Activated CD4-positive, alpha-beta T cell treated with anti-CD3 and anti-CD28 coated beads for 24 hours (primary cell): ENCODE measurements at places on chromosomes 2 and 18.

GRCh38 chr2:241375300-241375699, 19.2 kb downstream of the FARP2 start:
- DNase-seq: no peak

DNA sequence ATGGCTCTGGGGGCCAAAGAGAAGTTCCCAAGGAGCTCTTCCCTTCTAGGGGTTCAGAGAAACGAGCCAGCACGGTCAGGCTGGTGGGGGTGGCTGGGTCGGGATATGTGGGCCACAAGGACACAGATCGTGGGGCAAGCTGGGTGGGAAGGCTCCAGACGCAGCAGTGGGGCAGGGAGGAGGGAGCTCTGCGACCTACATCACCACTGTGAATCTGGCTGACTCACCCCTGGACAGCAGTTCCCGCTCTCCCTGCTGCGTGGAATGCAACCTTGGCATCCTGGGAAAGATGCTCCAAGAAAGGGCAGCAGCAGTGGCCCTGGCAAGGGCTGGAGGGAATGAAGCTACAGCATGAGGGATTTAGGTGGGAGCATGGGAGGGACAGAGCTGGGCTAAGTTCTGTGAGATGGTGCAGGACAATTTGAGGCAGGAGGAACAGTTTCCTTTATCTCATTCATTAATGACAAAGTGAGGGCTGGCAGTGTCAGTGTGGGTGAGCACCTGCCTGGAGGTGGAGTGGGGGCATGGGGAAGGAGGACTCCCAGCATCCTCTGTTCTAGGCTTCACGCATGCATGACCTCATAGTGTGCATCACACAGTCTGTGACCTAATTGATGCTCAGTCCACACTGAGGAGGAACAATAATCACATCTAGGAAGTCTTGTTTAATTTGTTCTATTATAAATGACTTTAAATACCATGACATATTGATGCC, 25.0 kb downstream of the CELF4 start:
- DNase-seq: no peak

DNA sequence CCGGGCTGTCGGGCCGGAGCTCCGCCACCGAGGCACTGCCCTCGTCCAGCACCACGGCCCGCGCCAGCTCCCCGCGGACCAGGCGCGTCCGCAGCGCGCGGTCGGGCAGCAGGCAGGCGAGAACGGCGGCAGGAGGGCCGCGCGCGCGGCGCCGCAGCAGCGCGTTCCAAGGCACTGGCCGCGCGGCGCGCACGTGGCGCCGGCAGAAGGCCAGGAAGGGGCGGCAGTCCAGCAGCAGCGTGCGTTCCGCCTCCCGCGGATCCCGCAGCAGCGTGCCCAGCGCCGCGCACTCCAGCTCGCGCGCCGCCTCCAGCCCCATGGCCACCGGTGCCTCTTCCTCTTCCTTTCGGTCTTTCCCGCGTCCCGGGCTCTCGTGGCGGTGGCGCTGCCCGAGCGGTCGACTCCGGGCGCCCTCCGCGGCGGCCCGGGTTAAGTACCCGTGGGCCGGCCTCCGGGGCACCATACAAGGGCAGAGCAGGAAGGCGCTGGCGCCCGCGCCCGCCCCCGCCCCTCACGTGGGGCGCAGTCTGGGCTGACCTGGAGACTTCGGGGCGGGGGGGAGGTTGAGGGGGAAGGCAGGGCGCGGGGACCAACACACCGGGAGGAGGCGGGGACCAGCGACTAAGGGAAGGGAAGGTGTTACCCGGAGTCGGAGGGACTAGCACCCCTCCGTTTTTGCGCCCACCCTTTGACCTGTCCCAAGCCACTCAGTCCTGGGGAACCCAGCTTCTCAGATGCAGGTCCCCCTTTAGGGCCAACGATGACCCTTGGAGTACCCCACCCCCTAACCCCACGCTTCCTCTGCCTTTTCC, at the start of gene DUSP2:
DUSP2 (minus strand) TSS at position 405 of the 812 bp plus-strand sequence; CDS start at position 319, 86 bp downstream.
- peak; percentile 87 for DNase-seq

DNA sequence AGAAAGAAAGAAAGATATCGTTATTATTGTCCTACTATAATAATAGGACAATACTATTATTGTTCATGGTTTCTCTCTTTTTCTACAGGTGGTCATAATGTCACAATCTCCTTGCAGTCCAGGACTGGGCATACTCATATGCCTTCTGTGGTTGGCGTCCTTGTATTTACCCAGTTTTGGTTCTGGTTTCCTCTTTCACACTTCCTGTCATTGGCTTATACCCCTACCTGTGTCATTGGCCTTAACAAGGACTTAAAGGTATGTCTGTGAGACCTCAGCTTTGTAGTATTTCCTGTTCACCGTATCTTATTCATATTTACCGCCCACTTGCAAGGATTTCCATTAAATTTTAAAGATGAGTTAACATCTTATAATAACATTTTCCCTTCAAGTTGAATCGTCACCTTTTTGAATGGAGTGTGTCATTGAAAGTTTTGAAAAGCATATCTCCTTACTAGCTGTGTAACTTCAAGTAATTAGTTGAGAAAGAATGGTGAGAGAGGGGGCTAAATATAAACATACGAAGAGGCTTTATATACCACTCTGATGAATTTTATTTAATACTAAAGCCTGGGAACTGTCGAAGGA, 36.5 kb upstream of the HTR2B start:
- no peak for DNase-seq

- peak; percentile 26 for DNase-seq
These were observed 20.6 kb upstream of the ATRAID start for GRCh38 chr2:27191070-27191829.

DNA sequence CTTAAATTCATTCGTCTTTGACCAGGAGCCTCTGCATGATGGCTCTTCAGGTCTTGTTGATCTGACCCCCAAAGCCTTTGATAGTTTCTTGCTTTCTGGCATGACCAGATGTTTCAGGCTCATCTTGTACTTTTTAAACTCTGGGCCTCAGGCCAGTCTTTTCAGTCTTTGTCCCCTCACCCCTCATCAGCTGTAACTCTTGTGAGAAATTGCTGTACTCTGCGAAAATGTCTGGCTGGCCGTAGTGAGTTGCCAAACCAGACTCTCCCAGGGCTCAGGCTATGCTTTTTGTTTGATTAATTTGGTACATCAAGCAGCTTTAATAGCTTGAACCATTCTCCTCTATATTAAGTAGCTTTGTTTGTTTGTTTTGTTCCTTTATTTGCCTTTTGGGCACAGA, 75.9 kb downstream of the BABAM2 start:
- DNase-seq: no peak

GRCh38 chr2:48590017-48590416, 27.6 kb upstream of the GTF2A1L start:
- no peak for DNase-seq

DNA sequence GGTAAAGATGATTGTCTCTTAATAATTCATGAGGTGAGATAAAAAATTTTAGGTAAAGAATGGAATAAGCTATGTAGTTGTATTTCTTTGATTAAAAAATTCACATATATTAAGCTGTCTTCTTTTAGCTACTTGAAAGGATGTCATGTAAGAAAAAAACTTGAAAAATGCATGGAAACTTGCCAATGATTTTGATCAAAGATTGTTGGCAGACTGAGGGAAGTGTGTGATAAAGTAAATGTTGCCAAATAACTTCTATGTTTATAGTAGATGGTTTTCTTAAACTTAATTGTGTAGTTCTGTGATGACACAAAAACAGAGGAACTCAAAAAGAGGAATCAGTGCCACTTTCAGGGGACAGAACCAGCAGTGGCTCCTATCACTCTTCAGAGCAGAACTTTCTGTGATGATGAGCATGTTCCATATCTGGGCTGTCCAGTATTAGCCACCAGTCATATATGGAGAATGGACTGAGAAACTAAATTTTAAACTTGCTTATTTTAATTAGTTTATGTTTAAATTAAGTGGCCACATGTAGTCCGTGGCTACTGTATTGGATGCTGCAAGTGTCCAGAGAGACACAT, 51.9 kb upstream of the SLC38A11 start:
- no peak for DNase-seq

DNA sequence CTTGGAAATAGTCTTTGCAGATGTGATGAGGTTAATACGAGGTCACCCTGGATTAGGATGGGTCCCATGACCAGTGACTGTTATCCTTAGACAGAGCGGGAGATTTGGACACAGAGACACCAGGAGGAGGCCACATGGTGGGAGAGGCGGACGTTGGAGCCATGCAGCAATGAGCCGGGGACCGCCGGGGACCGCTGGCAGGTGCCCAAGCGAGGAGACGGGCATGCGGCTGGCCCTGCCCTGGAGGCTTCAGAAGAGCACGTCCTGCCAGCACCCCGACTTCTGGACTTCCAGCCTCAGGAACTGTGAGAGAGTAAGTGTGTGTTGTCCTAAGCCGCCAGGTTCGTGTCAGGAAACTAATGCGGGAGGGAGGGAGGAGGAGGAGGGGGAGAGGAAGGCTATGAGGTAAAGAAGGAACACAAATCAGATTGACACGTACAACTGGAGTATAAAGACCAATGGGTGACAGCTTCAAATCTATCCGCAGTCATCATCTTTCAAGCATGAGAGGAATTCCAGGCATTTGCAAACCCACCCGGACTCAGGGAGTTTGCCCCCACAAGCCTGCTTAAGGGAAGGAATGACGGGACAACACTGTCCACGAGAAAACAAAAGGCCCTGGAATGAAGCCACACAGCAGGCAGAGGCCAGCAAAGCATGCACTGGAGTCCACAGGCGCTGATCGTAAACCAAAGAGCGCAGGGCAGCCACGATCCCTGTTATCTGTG, 11.6 kb upstream of the BOK start:
- no peak for DNase-seq

- DNase-seq: no peak
These were observed 81.9 kb upstream of the MAPRE2 start for GRCh38 chr18:34959211-34959829.

- no peak for DNase-seq
These were observed 68.2 kb downstream of the LRP2 start for GRCh38 chr2:169294001-169294675.

DNA sequence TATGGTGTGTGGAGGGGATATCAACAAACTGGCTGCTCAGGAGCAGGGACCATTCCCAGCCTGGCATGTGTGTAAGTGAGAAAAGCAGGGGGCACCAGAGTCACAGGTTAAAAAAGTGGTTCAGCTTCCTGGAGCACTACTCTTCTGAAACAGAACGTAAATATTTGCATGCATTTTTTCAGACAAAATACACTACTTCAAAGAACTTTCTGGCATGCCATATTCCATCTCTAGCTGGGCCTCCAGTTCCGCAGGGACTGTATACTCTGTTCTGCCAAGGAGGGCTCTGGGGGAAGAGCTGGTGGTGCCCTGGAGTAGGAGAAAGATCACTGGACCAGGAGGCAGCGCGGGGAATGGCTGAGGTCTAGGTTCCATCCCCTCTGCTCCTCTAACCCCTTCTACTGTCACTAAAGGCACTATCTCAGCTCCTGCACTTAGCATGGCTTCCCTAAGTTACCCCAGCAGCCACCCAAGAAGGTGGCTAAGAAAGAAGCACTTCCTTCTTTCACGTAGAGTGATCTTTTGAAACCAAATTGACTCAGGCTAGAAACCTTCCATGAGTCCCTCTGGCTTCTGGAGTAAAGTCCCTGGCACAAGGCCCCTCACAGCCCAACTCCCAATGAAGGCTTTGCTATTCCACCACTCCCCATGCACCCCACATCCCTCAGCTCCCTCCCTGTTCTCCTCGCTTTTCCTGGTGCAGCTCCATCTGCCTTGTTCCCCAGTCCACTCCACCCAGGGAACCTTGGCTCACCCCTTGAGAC, 57.6 kb upstream of the CABLES1 start:
- DNase-seq: no peak

DNA sequence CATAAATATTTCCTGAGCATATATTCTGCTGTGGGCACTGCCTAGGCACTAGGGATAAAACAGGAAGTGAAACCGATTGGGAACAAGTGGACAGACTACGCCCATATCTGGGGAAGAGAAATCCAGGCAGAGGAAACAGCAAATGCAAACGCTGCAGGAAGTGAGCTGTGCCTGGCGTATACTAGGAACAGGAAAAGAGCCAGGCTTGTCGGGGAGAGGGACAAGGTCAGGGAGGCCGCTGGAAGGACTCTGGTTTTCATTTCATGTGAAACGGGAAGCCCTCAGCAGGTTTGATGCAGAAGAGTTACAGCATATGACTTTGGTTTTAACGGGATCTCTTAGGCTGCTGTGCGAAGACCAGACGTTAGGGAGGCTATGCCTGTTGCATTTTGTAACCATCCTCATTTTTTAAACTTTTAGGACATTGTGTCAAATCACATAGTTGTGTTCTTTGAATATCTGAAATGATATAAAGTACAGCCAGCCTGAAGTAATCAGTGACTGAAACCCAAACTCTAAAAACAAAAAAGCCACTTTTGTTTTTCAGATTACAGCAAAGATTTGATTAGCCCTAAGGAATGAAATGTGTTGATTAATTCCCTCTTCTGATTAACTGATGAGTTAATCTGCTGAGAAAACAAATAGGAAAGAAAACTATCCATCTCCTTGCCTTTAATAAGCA, 110.2 kb upstream of the PIEZO2 start:
- DNase-seq: no peak

DNA sequence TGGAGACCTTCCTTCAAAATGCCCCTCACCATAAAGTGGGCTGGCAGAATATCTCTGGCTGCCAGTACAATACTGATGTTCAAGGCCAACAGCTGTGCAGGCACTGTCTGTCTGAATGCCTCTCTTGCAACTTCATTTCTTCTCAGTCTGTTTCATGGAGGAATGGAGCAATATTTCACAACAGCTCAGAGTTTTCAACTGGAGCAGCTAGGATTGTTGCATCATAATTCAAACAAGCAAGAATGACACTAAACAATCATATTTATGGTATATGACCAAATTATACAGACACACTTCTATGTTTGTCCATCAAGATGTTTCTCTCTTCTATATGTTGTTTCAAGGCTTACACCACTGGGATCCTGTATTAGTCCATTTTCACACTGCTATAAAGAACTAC, 444.2 kb downstream of the LRATD1 start:
- DNase-seq: no peak

DNA sequence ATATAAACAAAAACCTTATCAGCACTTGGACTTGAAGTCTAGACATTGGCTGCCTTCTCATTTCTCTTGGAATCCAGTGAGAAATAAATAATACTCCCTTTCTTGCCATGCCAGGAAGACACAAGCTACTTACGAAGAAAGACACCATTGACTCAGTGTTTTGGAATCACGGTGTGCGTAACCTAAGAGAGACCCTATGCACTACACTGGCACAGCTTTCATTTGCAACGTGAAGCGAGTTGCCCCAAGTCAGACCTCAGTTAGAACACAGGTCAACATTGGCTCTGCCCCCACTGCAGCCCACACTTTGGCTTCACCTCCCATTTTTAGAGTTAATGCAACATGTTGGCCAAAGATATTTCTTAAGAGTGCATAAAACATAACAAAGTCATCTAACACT, 54.2 kb downstream of the PIEZO2 start:
- no peak for DNase-seq

DNA sequence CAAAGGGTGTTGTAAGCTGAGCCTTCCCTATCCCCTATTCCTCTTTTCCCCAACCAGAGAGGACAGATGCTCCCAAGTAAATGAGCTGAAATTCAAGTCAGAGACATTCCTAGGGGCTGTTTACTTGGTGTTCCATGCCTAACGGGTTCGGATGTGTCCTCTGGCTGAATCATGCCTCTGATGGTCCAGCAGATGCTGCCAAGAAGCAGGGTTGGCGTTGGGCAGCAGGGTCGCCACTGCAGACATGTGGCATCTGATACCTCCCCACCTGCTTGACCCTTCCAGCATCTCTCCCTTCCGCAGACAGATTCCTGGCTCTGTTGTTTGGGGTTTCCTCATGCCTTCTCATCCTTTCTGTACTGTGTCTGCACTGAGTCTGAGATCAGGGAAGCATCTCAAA, 108.3 kb downstream of the HNRNPLL start:
- DNase-seq: no peak

- no peak for DNase-seq
These were observed 1.4 kb upstream of the HSBP1L1 start for GRCh38 chr18:79962835-79963657.

- DNase-seq: no peak
These were observed 32.0 kb downstream of the CTAGE1 start for GRCh38 chr18:22385718-22386117.
